Caudate nucleus (tissue), 63 donors: ENCODE measurements at places on chromosomes 3 and 15.

GRCh38 chr3:13045904-13046568, 27.2 kb downstream of the IQSEC1 start:
- no peak for DNase-seq

DNA sequence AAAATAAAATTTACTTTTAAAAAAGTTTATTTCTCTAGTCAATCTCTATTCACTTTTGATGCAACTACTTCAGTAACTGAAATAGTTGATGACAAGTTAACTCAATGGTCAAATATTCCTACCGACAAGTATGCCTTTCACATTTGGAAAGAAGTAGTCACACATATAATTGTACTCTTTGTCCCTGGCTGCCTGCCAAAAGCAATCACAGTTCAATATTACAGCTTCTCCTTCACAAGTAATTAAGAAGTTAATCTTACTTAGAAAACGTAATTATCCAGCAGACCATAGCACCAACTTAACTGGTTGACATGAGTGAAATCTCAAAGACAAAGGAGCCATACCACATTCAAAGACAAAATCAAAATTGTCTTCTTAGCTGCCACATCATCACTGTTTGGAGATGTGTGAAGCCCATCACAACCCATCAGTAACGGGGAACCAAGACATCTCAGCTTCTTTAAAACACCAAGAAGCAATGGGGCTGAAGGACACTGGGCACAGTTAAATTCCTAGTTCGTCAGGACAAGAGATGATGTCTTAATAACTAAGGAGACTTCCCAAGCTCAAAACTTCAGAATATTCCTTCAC, 86.1 kb downstream of the PLCH1 start:
- DNase-seq: no peak

DNA sequence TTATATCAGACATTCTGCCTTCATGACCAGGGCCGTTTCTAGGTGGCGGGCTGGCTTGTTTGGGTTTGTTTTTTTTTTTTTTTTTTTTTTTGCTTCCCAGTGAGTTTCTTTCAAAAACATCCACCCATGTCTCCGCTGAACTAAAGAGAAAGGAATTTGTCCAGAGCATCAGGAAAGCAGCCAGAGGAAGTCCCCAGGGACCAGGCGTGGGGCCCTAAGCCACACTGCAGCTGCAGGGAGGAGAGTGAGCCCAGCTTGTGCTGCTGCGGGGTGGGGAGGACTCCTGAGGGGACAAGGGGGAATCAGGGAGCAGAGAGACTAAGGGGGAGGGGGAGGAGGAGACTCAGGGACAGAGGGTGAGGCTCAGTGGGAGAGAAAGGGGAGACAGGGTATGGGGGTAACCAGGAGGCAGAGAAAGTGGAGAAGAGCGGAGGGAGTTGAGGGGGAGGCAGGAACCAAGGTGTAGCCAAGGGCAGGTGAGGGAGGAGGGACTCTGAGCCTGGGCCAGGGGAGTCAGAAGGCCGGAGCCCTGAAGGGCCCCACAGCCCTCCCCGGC, 49.5 kb downstream of the CYP11A1 start:
- no peak for DNase-seq

DNA sequence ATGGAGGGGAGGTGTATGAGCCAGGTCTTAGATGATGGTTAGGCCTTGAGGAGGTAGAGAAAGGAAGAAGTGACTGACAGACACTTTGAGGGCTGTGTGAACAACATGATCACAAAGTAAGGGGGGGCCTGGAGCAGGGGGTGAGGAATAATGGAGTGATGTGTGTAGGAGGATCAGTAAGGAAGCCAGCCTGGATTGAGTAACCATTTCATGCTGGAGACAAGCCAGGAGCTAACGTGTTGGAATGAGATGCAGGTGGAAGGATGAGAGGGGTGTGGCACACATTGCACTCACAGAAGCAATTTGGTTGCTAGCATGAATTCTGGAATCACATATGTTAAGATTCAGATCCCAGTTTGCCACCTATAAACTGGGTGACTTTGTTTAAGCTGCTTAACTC, 65.5 kb downstream of the BBX start:
- DNase-seq: no peak
